Left renal cortex interstitium (tissue), 4 donors: ENCODE measurements at places on chromosomes 3 and 15.
A peak's percentile ranks its signal among the peaks of the same experiment; 100 is the strongest.

GRCh38 chr3:56799251-56799882 lies 2.4 kb downstream of the ARHGEF3 start:
- DNase-seq: peak; percentile 75

GRCh38 chr3:41866298-41866697 lies 95.6 kb downstream of the ULK4 start:
- no peak for DNase-seq

DNA sequence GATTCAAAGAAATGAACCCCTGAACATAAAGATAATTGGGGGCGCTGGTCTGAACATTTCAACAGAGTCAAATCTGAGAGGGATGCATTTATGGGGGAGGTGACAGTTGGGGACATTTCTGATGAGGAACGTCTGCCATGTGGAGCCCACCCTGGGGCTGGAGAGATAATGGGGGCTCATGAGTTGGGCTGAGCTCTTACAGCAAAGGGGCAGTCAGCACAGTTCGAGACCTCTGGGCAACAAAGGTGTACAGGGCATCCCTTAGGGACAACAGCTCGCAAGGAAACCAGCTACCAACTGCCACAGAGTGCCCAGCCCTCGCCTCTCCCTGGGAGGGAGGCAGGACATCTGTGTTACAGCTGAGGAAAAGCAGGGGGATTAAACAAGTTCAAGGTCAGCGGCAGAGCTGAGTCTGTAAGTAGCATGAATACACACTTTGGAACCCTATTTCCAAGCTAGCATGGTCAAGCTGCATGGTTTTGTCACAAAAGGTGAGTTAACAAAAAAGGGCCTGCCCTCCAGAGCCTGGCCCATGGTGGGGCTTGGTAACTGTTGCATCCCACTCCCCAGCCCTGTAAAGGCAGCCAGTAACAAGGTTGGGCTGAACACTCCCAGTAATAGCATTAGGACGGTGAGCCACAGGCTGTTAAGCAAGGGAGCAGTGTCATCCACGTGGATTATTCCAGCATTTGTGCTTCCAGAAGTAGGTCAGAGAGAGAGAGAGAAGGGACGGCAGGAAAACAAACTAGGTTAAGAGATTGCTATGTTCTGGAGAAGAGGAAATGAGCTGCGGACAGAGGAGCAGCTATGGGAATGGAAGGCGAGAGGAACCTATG lies 4.3 kb downstream of the GNB5 start:
- no peak for DNase-seq

DNA sequence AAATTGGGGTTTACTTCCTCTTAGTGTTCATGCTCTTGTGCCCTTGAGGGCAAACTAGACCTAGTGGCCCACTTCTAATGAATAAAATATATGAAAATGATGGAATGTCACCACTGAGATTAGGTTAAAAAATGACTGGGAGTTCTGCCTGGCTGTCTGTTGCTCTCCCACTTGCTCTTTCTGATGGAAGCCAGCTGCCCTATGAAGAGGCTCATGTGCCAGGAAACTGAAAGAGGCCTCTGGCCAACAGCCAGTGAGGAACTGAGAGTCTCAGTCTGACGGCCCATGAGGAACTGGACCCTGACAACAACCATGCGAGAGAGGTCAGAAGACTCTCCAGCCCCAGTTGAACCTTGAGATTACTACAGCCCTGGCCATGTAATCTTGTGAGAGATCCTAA lies 107.1 kb upstream of the FHIT start:
- peak; percentile 22 for DNase-seq

DNA sequence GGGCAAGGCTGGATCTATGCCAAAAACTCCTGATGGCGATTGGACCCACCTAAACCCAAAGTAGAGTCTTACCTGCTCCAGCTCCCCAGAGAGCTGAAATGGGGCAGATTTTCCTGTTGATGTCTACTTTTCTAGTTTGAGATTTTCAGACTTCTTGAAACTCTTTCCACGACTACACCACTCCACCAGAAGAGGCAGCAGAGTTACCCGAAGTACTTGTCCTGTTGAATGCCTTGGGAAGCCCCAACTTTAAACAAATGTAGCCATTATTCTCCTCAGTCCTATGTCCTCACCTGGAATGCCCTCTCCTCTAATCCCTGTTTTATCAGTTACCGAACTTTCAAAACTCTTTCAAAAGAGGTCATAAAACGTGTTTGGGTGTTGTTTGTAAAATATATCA lies 843.8 kb downstream of the VGLL3 start:
- DNase-seq: no peak

GRCh38 chr15:67472957-67473356 lies 48.0 kb upstream of the C15orf61 start:
- no peak for DNase-seq

- no peak for DNase-seq
These were observed 171.6 kb downstream of the PTPRG start for GRCh38 chr3:61733000-61733399.

DNA sequence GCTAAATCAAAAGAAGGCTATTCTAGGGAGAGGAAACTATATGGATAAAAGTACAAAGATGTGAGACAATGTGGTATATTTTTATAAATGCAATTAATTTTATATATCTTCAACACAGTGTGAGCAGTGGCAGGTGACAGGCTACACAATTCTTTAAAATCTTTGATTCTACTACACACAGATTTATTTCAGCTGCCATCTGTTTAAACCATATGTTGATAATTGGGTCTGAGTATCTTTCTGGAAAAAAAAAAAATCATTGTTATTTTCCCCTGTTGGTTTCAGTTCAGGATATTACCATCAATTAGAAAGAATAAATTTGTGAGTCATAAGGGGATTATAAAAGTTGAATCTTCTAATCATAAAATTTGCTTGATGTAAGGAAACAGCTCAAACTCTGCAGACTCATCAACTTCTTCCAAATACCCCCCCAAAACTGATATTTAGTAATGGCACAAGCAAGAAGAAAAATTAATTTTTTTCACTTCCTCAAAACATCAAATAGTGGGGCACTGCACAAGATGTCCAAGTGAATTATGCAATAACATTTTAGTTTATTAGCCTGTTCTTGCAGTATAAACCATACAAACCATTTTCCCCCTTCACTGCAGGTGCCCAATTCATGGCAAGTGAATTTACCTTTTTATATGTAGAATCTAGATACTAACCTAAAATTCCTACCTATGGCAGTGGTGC lies 12.0 kb downstream of the PIERCE2 start:
- DNase-seq: no peak
